OCI-M1 (cell line): ENCODE measurements at places on chromosomes 12 and 14.

DNA sequence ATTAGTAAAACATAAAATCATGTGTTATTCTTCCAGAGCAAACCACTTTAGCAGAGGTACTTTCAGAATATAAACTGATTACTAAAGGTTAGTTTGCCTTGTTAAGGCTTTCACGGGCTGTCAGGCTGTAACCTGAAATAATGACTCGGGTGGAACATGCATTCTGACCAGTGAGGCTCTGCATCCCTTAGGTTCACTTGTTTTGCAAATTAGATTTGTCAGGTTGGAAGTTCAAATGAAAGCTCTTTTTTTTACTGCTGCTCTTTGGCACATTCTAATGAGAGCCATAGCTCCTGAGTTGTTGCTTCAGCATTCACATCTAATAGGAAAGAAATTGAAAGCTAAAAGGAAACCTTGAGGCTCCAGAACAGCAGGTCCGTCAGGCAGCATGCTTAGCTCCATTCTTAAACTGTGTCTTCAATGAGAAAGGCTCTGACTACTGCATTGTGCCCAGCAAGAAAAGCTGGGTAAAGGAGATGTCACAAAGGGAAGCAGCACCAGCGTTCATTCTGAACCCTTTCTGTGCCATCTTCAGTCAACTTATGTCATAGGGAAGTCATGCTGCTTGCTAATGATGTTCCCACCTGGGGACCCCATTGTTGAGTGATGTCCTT lies 445.5 kb upstream of the FBXO33 start:
- no peak for DNase-seq

DNA sequence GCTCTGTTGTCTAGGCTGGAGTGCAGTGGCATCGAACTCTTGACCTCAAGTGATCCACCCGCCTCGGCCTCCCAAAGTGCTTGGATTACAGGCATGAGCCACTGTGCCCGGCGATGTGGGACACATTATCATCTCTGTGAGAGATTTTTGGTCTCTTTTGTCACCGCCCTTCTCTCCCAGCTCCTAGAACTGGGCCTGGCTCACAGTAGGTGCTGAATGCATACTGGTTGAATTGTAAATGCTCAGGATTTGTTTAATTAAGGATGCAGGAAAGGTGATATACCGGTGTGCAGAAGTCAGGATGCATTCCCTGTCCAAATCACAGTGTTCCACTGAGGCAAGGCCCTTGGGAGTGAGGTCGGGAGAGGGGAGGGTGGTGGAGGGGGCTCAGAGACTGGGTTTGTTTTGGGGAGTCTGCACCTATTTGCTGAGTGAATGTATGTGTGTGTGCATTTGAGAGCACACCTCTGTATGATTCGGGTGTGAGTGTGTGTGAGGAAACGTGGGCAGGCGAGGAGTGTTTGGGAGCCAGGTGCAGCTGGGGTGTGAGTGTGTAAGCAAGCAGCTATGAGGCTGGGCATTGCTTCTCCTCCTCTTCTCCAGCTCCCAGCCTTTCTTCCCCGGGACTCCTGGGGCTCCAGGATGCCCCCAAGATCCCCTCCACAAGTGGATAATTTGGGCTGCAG lies 1.0 kb upstream of the KRT18 start:
- no peak for DNase-seq

DNA sequence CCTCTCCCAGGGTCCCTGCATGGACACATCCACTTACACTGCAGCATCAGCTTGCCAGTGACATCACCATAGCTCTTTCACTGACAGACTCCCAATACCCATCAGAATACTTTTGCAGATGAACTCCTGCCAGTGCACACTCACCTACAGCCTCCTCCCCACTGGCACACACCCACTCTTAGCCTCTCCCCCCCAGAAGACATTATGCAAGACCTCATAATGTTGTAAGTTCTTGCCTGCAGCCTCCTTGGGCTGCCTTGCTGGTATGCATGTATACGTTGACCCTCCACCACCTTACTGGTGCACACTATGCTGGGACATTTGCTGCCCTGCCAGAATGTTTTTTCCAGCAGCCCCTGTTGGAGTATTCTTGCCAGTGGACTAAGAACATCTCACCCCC lies 324.2 kb downstream of the AEBP2 start:
- no peak for DNase-seq

- no peak for DNase-seq
These were observed 20.8 kb downstream of the CFAP251 start for GRCh38 chr12:121939186-121939585.

DNA sequence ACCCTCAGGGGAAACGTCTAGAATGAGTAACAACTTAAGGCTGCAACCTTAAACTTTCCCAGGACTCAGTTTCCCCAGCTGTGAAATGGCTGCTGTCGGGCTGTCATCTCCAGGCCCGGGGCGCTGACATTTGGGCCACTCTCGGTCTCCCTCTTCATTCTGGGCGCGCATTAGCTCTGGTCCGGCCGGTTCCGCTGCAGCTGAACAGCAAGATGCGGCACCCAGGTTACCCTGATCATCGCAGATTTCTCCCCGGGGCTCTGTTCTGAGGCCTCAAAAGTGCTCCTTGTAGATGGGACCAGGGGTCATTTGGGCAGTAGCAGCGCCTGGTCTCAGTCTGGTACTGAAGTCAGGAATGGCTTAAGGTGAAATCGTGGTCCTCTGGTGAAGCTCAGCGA lies 890 bp upstream of the BCL7A start:
- no peak for DNase-seq

DNA sequence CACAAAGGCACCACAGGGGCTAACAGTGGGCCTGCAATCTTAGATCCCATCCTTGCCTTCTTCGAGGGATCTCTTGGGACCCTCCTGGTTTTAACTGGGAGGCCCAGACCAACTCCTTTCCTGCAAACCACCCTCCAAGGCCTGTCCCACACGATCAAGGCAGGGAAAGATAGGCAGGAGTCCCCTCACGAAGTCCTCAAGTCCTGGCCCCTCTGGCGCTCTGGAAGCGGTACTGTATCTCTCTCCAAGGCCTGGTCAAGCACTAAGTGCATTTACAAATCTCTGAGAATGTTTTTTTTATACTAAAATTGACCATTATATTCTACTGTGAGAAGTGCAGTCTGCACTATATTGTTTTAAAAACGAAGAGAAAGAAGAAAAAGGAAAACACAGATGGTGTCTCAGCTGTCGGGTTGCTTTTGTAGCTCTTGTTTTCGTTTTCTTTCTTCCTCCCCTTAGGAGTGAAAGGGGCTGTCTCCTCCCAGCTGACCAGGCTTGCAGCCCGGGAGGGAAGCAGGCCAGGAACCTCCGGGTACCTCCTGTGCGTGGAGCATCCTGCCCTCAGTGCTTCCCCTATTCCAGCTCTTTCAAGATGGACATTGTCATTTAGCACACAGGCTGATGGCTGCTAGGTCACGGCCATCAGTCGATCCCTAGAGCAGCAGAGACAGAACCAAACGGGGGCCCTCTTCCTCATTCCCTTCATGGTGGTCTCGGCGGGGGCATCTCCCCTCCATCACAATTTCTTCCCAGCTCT lies 56.7 kb downstream of the FAM222A start:
- no peak for DNase-seq

GRCh38 chr14:73217411-73217810 lies 19.9 kb upstream of the PAPLN start:
- DNase-seq = no peak
